ENCODE measurements at places on chromosomes 6 and 20.

DNA sequence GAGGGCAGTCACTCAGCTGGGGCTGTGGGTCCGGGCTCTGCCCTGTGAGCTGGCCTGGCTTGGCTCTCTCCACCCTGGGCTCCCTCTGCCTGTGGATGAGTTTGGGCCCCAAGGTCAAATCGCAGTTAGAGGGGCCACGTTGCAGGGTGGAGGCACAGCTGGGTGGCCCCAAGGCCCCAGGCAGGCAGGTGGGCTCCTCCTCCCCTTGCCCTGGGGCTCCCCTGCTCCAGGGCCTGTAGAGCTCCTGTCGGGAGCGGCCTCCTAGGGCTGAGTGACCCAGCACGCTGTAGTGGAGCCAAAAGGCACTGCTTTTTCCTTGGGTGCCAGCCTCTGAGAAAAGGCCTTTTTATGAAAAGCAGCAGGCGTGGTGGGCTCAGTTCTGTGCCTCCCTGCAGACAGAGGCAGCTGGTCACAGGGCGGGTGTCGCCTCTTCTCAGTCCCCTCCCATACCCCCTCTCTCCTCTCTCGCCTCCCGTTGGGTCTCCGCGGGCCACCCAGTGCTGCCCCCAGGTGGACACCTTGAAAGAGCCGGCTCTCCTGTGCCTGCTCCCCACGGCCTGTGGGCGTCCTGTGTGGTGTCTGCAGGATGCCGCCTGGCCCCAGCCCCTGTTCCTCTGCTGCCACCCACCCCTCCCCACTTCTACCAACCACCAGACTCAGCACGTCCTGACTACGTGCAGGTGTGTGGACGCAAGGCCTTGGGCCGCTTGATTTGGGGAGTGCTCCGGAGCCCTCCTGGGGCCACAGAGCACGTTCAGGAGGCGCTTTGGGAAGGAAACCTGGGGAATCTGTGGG, 13.2 kb downstream of the SS18L1 start:
- peak; percentile 82 for DNase-seq

DNA sequence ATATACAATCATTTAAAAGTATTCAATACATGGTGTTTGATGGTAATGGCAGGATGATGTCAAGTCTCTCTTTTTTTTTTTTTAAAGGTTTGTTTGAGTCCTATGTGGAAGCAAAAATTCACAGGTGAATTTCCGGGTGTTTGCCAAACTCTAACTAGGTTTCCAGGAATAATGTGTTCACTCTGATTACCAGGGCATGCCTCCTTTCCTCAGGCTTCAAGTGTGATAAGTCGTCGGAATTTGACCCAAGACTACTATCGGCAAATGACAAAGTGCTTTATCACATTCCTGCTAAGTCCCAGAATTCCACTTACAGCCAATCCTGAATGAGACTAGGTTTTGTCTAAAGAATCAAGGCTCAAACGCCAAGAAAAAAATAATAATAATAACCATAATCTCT, 7.3 kb downstream of the OARD1 start:
- no peak for DNase-seq

DNA sequence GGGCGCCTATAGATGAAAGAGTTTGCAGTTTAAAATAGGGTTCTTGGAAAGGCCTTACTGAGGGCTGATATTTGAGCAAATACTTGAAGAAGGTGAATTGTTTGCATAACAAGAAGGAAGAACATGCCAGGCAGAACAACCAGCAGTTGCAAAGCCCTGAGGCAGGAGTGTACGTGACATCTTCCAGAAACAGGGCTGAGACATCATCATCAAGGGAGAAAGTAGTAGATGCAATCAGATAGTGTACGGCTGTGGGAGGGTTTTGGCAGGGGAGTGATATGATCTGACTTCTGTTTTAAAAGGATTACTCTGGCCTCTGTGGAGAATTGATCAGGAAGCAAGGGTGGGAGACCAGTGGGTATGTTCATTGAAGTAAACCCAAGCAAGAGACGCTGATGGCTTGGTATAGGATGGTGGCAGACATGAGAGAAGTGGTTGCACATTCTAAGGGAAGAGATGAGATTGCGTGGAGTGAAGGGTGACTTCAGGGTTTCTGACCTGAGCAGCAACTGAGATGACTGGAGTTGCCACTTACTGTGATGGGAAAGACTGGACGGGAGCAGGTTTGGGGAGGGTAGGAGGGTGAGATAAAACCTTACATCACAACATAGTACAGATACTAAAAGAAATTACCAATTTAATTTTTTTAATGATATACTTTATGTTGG, 28.8 kb downstream of the RIOK1 start:
- peak; percentile 15 for DNase-seq

- no peak for DNase-seq
These were observed 95.8 kb downstream of the TMEM242 start for GRCh38 chr6:157227202-157228166.

DNA sequence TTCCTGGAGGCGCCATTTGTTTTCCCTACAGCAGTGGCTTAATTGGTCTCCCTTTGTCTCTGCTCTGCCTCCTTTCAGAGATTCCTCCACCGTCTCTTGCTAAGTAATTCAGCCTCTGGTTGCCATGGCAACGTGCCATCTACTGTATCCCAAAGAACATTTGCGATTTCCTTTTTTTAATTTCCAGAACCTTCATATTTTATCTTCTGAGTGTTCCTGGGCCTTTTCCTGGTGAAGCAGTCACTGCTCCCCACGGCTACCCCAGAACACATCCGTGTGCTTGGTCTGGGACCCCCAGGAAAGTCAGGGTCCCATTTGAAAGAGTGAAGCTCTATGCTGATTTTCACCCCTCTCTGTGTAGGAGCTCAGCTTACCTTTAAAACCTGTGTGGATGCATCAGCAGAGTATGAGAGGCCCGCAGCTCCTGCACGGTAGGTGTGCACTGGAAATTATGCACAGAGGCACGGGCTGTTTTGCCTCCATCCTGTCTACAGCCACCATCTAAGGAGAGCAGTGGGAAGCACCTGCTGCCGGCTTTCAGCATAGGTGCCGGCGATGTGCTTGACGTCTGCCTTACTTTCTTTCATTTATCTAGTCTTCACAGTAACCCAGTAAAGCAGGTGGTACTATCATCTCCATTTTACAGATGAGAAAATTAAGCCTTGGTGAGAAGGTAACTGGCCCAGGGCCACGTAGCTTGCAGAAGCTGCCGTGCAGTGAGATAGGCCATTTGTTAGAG, 122.8 kb downstream of the SYCP2 start:
- DNase-seq: peak; percentile 61

- no peak for DNase-seq
These were observed 56.1 kb downstream of the GJA1 start for GRCh38 chr6:121491576-121491975.

DNA sequence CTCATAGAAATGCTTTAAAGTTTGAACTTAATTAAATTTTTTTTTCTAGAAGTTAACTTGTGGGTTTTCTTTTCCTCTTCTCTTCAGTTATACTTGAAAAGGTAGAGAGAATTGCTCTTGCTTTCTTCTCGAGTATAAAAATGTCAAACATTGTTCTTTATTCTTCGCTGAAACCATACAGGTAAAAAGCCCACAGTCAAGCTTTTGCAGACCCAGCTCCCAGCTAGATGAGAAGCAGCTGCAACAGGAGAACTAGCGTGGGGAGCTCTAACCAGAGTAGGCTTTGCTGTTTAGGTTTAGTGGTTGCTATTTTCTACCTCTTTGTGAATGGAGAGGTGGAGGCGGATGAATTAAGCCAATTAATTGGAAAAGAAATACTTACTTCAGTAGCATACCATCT, 102.7 kb downstream of the JARID2 start:
- no peak for DNase-seq

DNA sequence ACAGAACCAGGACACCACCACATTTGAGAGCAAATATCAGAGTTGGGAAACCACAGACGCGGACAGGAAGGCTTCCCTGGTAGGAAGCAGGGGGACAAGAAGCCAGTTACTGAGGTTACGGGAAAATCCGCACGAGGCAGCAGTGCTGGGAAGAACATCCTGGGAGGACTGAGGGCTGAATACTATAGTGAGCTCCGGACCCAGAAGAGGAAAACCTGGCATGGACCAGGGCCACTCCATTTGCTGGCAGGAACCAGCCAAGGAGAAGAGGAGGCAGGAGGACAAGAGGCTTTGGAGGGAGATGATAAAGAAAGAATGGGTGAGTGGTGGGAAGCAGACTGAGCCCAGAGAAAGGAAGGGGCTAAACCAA, 6.1 kb upstream of the DSN1 start:
- DNase-seq: no peak

GRCh38 chr6:211871-212497, 80.3 kb upstream of the DUSP22 start:
- DNase-seq: no peak

- peak; percentile 94 for DNase-seq
These were observed 136.3 kb downstream of the LY86 start for GRCh38 chr6:6724539-6725467.

- peak; percentile 92 for DNase-seq
These were observed at the start of gene SLC35F1 for GRCh38 chr6:117906958-117907600. Gene SLC35F1, plus strand, starts transcription at chr6:117907264.

DNA sequence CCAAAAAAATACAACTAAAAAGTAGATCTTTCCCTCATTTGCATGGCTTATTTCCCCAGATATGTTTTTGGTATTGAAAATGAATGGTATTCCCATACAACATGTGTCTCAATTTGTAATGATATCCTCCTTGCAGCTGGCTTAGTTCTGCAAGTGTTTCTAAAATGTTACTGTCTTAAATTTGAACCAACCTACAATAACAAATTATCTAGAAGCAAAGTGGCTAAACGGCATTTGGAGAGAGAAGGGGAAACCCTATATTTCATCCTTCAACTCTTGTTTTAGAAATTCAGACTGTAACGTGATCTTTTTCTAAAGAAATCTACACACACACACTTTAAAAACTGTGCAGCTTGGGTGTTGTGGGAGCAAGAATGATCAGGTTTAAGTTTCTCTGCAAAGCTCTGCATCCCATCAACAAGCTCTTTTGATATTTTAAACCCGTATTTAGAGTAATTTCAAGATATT, 153.0 kb downstream of the SOBP start:
- DNase-seq: no peak

GRCh38 chr6:46719099-46719498, 16.1 kb downstream of the PLA2G7 start:
- DNase-seq: no peak

DNA sequence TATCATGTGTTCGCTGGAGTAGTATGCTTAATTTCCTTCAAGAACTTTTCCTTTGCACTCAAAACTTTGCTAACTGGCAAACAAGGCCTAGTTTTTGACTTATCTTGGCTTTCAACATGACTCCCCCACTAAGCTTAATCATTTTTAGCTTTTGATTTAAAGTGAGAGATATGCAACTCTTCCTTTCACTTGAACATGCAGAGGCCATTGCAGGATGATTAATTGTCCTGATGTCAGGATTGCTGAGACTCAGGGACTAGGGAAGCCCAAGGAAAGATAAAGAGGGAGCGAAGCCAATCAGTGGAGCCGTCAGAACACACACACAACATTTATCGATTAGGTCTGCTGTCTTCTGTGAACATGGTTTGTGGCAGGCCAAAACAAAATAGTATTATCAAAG, 491.4 kb downstream of the CBLN4 start:
- DNase-seq: no peak

- no peak for DNase-seq
These were observed 38.0 kb downstream of the BMP6 start for GRCh38 chr6:7763881-7764280.

DNA sequence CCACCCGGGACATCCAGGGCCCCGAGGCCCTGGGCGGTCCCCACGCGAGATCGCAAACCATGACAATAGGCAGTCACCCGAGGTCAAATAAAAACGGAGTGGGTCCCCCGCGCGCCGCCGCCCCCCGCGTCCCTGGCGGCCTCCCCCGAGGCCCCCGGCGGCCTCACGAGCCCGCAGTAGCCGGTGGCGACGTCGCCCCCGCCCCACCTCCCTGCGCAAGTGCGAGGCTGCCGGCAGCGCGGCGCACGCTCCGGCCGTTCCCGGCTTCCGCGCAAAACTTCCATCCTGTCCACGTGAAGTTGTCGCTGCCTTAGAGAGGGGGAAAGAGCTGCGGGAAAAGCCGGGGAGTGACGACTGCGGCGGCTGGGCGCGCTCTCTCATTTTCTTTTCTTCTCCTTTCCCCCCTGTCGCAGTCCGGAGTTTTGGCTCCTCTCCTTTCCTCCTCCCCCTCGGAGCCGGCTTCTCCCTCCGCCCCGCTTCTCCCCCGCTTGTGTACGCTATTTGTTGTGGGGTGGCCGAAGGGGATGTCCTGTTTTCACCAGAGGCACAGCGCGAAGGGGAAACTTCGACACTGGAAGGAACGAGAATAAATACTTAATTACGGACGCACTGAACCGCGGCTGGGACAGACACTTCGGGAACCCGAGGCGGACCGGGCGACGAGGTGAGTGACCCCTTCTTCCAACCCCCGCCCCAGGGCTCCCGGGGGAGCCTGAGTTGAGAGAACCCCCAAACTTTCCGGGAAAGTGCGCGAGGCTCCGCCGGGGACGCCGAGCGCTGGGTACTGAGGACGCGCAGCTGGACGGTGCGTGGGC, at the start of gene EYA4:
TSS of gene EYA4 (plus strand) at position 272 of the 815 bp plus-strand sequence. CDS start 33,424 bp downstream, outside the sequence.
- DNase-seq: peak; percentile 78

Measured in eye (tissue), 1 donor.